Activated CD4-positive, alpha-beta T cell treated with anti-CD3 and anti-CD28 coated beads, Interleukin-2, amount 10 ng/mL, durations not matched to agents 24 days and 14 days (primary cell): ENCODE measurements at places on chromosomes 2 and 18. TPM values are rescaled to one million over a fixed set of nuclear protein-coding genes. Genes with fewer than 3 reads are reported as not detected.
A peak's percentile ranks its signal among the peaks of the same experiment; 100 is the strongest.

The POTEI gene
- total RNA-seq = not detected in 2 replicates

The SH3BP4 gene
- 0.07 and 0.28 TPM in 2 replicates for total RNA-seq

The CHST9 gene
- total RNA-seq = not detected in 2 replicates

GRCh38 chr2:192579965-192580700, 385.4 kb upstream of the TMEFF2 start:
- H3K36me3 ChIP-seq = no peaks in the 10 kb centered on the region
- no peaks in the 10 kb centered on the region for H3K4me1 ChIP-seq
- DNase-seq = no peak
- no peaks in the 10 kb centered on the region for H3K27me3 ChIP-seq
- no peak overlapping the region for H3K4me3 ChIP-seq

DNA sequence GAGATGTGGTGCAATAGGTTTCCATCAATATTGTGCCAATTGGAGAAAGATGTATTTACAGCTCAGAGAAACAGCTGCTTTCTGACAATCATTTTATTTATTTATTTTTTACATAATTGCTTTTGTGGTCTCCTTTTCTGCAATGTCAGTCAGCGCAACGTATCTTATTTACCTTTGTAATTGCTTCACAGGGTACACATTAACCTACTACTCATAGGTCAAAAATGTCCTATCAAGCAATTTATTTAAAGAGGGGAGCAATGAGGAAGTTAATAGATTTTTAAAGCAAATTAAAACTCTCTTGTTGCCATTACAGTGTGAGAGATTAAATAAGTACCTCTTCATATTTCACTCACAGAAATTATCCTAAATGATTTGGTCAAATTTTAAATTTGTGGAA, 291.0 kb downstream of the CALCRL start:
- no peaks in the 10 kb centered on the region for H3K4me1 ChIP-seq
- DNase-seq = no peak
- no peak overlapping the region for H3K4me3 ChIP-seq
- no peaks in the 10 kb centered on the region for H3K27me3 ChIP-seq

The TMEM163 gene
- total RNA-seq = 0.23 TPM in 1 of 2 replicates, not detected in the other

GRCh38 chr2:240299710-240300068, 135.8 kb upstream of the GPC1 start:
- no peaks in the 10 kb centered on the region for H3K4me1 ChIP-seq
- H3K27ac ChIP-seq = no peak overlapping the region
- no peaks in the 10 kb centered on the region for H3K36me3 ChIP-seq
- no peak for DNase-seq
- H3K27me3 ChIP-seq = no peaks in the 10 kb centered on the region

GRCh38 chr2:157257312-157258252, at the start of gene GALNT5:
Gene GALNT5 (plus strand): TSS chr2:157257705. CDS start chr2:157258083, 378 bp downstream.
- H3K36me3 ChIP-seq = no peaks in the 10 kb centered on the region
- DNase-seq = no peak
- peaks cover 34% of the 10 kb centered on the region for H3K4me1 ChIP-seq
- peak within 1 kb of the TSS; percentile 2 for H3K27ac ChIP-seq
- no peak within 1 kb of the TSS for H3K4me3 ChIP-seq
- H3K27me3 ChIP-seq = peaks cover 2% of the 10 kb centered on the region

GRCh38 chr2:68291314-68291713, 28.4 kb downstream of the CNRIP1 start:
- no peak overlapping the region for H3K4me3 ChIP-seq
- no peaks in the 10 kb centered on the region for H3K4me1 ChIP-seq
- no peak for DNase-seq
- H3K27me3 ChIP-seq = peaks cover 31% of the 10 kb centered on the region

DNA sequence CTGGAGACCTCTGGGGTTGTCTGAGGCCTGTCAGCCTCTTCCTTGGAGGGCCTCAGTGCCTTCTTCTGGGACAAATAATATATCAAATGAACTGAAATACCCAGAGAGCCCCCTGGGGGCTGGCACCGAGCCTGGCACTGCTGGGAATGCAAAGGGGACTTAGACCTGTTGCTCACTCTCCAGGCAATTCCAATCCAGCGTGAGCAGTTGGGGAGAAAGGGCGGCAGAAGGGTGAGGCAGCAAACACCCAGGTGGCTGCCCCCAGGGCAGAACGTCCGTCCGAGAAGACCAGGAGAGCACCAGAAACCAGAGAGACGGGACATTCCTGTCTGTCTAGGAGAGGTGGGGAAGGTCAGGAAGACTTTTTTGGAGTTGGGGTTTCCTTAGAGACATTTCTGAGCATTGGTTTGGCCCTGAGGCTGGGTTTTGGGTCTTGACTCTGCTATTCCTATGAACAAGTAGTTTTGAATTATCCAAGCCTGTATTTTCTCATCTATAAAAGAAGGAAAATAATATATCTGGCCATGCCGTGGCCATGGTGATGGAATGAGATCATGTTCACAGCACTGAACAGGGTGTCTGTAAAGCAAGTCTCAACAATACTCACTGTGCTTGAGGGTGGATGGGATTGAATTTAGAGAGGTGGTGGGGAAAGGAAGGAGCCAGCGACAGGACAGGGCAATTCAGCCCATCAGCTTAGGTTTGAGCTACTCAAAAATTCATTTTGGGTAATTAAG, 44.3 kb upstream of the ZBTB7C start:
- no peak for DNase-seq
- no peak overlapping the region for H3K27ac ChIP-seq
- H3K27me3 ChIP-seq = peaks cover 50% of the 10 kb centered on the region
- no peaks in the 10 kb centered on the region for H3K36me3 ChIP-seq
- peaks cover 6% of the 10 kb centered on the region for H3K4me1 ChIP-seq
- H3K4me3 ChIP-seq = no peak overlapping the region

- H3K4me1 ChIP-seq = peaks cover 21% of the 10 kb centered on the region
- no peak overlapping the region for H3K4me3 ChIP-seq
- no peak overlapping the region for H3K27ac ChIP-seq
These were observed 55.7 kb downstream of the LRRFIP1 start for GRCh38 chr2:237682856-237683670.

The BCL2 gene
- 80.5 and 81.3 TPM in 2 replicates for total RNA-seq

DNA sequence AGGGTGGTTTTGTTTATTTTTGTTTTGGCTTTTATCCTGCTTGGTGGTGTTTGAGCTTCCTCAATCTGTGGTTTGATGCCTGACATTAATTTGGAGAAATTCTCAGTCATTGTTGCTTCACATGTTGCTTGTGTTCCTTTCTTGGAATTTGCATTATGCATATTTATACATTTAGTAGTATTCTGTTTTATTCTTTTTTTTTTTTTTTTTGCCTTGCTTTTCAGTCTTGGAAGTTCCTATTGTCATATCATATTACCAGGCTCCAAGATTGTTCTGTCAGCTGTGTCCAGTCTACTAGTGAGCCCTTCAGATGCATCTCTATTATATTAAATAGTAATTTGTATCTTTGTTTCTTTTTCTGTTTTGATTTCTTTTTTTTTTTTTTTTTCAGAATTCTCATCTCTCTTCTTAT, 77.0 kb downstream of the EPC2 start:
- H3K27me3 ChIP-seq = no peaks in the 10 kb centered on the region
- no peak overlapping the region for H3K4me3 ChIP-seq
- DNase-seq = no peak
- peaks cover 64% of the 10 kb centered on the region for H3K4me1 ChIP-seq
- no peak overlapping the region for H3K27ac ChIP-seq
- H3K36me3 ChIP-seq = peaks cover 27% of the 10 kb centered on the region
